Naive thymus-derived CD8-positive, alpha-beta T cell (primary cell): ENCODE measurements at places on chromosomes 7 and 10.

GRCh38 chr7:19957664-19958063 lies 184.2 kb upstream of the TMEM196 start:
- H3K36me3 ChIP-seq: no peaks in the 10 kb centered on the region
- DNase-seq: no peak
- H3K4me1 ChIP-seq: no peaks in the 10 kb centered on the region
- H3K4me3 ChIP-seq: no peak overlapping the region
- H3K27me3 ChIP-seq: no peaks in the 10 kb centered on the region

DNA sequence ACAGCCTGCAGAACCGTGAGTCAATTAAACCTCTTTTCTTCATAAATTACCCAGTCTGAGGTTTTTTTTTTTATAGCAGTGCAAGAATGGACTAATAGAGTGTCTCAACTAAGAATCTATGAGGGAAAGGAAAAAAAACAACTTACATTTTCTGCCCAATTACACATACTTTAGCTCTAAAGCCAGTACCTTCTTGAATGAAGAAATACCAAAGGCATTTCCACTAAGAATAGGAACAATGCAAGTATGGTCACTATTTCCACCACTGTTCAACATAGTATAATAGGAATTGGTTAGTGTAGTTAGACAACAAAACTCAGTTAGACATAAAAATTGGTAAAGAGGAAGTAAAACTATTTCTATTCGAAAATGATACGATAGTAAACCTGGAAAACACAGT lies 37.6 kb downstream of the MICU1 start:
- no peak overlapping the region for H3K4me3 ChIP-seq
- H3K27me3 ChIP-seq: no peaks in the 10 kb centered on the region
- peaks cover 23% of the 10 kb centered on the region for H3K4me1 ChIP-seq
- no peak overlapping the region for H3K27ac ChIP-seq
- peaks cover 10% of the 10 kb centered on the region for H3K36me3 ChIP-seq
- DNase-seq: no peak

DNA sequence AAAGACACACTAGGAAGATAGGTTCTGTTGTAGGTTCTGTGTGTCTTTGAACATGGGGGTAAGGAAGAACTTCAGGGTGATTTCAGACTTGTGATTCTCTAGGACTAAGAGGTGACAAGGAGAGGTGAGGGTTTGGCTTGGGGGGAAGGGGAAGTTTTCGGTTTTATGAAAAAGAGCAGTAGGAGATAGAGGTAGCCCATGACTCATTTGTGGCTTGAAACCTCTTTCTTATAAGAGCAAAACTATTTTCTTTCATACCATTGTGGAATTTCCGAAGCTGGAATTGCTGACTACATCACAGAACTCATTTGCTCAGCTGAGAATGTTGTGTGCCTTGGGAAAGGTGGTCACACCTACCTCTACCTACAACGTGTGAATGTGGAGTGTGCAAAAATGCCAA lies 39.6 kb upstream of the IKZF1 start:
- H3K27me3 ChIP-seq: no peaks in the 10 kb centered on the region
- H3K36me3 ChIP-seq: no peaks in the 10 kb centered on the region
- H3K4me1 ChIP-seq: peaks cover 97% of the 10 kb centered on the region
- H3K27ac ChIP-seq: peak overlapping the region; percentile 96
- H3K4me3 ChIP-seq: peak overlapping the region; percentile 87
- no peak for DNase-seq

DNA sequence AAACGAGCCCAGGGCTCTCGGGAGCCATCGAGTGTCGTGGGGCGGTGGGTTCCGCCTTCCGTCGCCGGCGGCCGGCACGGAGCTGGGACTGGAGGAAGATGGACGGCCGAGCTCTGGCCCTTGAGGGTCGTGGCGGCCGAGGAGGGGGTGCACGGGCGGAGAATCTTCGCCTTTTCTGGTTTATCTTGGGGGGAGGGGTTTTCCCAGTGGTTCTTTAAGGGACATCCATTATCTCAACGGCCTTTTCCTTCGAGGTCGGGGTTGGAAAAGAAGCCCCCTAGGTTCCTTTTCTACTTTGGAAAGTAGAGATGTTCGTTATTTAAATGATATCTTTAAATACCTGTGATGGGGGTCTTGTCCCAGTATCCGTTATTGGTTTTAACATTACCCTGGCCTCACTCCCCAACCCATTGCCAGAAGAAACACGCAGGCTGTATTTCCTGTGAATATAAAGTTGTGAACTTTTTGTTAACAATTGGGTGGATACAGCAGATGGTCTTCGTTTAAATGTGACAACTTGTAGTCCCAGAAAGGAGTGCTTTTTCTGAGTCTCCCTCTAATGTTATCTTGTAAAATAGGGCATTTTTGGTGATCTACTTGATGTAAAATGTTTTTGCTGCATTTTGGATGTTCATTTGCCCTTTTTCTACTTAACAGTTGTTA lies 765 bp downstream of the CCAR1 start:
- no peak for DNase-seq
- no peaks in the 10 kb centered on the region for H3K36me3 ChIP-seq
- peaks cover 4% of the 10 kb centered on the region for H3K27me3 ChIP-seq
- peak overlapping the region; percentile 99 for H3K4me3 ChIP-seq
- peaks cover 11% of the 10 kb centered on the region for H3K4me1 ChIP-seq

DNA sequence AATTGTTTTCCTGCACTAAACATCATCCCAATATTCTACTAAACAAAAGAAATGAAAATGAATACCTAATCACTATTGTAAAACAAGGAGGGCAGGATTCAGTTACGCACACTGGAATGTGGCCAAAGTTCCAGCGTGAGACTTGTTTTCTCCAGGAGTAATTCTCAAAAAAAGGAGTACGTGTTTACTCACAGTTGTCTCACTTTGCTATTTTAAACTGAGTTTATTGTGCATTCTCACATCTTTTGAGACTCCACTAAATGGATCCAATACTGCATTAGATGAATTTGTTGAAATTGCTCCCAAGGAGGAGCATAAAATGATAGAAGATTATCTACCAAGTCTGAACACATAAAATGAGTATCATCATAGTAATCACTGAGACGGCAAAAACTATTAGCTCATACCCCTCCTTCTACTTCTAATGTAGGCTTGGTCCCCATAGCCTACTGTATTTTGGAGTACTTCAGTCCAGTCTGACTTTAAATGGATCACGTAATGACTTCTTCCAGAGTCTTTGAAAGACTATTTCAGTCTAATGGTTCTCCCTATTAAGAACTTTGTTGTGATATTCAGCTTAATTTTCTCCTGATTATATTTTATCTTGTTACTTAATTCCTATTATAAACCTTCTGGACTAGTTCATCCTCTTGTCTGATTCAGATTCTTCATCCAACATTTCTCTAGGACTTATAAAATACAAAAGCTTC lies 3.8 kb downstream of the GRM3 start:
- peaks cover 14% of the 10 kb centered on the region for H3K27me3 ChIP-seq
- H3K36me3 ChIP-seq: no peaks in the 10 kb centered on the region
- H3K27ac ChIP-seq: no peak overlapping the region
- H3K4me3 ChIP-seq: no peak overlapping the region

DNA sequence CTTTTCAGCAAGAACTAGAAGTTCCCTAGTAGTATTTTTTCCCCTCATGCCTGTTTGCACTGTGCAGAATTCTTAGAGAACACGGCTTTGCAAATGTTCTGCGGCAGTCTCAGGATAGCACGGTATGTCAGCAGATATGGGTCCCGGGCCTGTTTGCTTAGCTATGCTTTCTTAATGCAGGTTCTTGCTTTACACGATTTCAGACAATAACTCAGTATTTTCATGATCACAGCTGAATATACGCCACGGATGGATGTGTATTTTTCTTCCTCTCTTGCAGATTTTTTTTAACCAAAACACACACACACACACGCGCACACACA lies 137.3 kb downstream of the HECW1 start:
- DNase-seq: no peak
- peaks cover 13% of the 10 kb centered on the region for H3K27me3 ChIP-seq
- no peaks in the 10 kb centered on the region for H3K4me1 ChIP-seq

- no peak overlapping the region for H3K4me3 ChIP-seq
- no peak for DNase-seq
- H3K4me1 ChIP-seq: no peaks in the 10 kb centered on the region
- H3K27me3 ChIP-seq: no peaks in the 10 kb centered on the region
- H3K27ac ChIP-seq: no peak overlapping the region
Observed at GRCh38 chr10:129601737-129602136, 134.7 kb downstream of the MGMT start.

DNA sequence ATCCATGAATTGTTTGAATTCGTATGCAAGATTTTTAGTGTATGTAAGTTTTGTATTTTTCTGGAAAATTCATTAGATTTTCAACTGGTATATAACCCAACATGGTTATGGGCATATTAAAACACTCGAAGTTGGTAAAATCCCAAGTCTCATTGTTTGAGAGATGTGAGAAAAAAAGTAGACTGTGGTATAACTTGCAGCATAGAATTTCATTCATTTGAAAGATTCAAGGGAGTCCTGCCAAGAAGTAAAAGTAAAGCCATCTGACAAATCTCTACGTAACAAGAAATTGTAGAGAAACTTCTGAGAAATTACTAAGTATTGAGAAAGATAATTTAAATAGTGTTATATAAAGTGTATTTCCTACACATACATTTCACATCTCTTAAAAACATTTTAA lies 40.2 kb downstream of the SEMA3E start:
- no peaks in the 10 kb centered on the region for H3K27me3 ChIP-seq
- H3K27ac ChIP-seq: no peak overlapping the region
- no peaks in the 10 kb centered on the region for H3K36me3 ChIP-seq
- no peaks in the 10 kb centered on the region for H3K4me1 ChIP-seq

GRCh38 chr7:53609185-53609584 lies 573.8 kb downstream of the POM121L12 start:
- no peaks in the 10 kb centered on the region for H3K27me3 ChIP-seq
- no peak for DNase-seq
- no peaks in the 10 kb centered on the region for H3K36me3 ChIP-seq
- no peak overlapping the region for H3K27ac ChIP-seq
- H3K4me1 ChIP-seq: no peaks in the 10 kb centered on the region
- no peak overlapping the region for H3K4me3 ChIP-seq
